ENCODE measurements at places on chromosomes 11 and 22.
A peak's percentile ranks its signal among the peaks of the same experiment; 100 is the strongest.

DNA sequence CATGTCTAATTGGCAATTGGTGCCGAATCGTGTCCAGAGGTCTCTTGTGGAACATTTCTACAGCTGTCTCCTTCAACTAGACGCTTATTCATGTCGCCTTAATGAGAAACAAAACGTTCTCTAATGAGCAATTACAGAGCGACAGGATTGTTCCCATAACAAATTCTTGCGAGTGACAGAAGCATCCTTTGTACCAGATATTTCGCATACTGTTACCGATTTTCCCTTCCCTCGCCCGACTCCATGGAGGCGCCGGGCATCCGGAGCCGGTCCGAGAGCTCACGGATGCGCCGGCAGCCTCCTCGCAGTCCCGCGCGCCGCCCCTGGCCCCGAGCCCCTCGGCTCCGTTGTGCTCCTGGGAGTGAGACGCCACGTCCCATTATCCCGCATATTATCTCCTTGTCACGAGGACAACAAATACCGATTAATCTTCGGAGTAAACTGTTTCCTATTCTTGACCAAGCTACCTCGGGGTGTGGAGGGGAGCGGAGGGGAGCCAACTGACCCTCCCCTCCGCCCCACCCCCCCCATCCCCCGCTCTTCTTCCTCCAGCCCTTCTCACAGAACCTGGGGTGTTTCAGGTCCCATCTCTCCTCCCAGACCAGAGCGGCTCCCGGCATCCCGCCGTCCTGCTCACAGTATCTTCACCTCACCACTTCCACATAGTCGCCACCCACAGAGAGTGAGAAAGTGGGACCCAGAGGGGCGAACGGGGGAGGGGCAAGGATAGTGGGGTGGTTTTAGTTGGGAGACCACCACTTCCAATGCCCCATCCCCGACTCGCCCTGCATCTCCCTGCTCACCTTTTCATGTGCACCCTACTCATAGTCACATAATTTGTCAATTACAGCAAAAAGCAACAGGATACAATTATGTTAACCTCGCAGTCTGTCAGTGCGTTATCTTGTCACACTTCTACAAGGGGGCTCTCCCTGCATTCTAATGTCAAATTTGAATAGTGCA is 11.4 kb downstream of the PAX6 start:
- DNase-seq, result no peak

DNA sequence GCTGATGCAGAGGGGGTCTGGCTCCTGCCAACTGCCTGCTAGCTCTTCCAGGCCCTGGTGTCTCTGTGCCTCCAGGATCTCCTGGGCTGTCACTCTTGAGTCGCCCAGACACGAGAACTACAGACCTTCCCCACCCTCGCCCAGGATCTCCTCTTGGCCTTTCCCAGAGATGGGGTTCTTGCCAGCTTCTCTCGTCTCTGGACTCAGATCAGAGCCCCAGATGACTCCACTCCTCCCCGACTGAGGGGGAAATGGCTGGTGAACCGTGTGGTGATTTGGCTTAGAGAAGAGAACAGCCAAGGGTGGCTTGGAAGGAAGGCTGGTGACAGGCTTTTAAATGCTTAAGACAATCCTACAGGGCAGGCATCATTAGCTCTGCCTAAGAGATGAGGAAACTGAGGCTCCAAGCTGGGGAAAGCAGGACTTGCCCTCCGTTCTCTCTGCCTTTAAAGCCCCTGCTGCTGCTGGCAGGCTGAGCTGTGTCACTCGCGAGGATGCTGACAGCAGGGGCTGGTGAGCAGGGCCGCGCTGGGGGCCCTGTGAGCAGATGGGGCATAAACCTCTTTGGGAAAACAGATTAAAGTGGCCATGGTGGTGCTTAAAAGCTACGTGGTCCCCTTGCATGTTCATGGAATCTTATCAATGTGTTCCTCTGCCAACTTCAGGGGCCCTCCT is 90.3 kb upstream of the THY1 start:
- DNase-seq, result no peak

DNA sequence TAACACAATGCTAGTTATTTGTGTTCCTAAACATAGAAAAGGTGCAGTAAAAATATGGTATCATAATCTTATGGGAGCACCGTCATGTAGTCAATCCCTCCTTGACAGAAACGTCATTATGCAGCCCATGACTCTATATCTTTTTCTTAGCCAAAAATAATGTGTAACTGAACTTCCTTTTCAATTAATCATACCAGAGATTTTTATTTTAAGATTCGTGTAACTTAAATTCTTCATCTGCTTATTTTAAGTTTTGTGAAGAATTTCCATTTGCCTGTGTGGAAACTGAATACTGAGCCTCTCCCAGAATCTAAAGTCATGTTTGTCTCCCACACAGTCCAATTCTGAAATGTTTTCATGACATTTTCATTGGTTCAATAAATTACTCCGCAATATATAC is 699.1 kb downstream of the KCNA4 start:
- no peak for DNase-seq

- no peak for DNase-seq
Observed at GRCh38 chr11:15859411-15859810, 496.9 kb downstream of the SOX6 start.

GRCh38 chr22:40044102-40044869 is 49.5 kb downstream of the FAM83F start:
- DNase-seq, result peak; percentile 99

- DNase-seq, result no peak
Observed at GRCh38 chr11:74442636-74443035, 24.7 kb downstream of the KCNE3 start.

DNA sequence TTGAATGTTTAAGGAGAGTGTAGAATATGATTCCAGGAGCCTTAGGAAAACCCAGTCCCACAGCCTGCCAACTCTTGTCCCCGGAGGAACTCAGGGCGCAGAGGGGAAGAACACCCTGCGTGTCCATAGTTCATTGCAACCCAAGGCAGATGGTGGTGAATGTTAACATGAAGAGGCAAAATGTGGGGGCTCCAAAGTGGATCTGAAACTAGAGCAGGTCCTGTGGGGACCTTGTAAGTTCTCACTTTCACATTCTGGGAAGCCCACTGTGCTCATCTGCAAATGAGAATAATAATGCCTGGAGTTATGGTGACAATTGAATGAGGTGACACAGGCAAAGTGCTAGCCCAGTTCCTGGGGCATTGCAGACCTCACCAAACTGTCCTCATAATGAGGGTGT is 201.1 kb downstream of the DBX1 start:
- DNase-seq, result no peak

- DNase-seq, result no peak
Observed at GRCh38 chr11:125315079-125315740, 150.7 kb downstream of the PKNOX2 start.

DNA sequence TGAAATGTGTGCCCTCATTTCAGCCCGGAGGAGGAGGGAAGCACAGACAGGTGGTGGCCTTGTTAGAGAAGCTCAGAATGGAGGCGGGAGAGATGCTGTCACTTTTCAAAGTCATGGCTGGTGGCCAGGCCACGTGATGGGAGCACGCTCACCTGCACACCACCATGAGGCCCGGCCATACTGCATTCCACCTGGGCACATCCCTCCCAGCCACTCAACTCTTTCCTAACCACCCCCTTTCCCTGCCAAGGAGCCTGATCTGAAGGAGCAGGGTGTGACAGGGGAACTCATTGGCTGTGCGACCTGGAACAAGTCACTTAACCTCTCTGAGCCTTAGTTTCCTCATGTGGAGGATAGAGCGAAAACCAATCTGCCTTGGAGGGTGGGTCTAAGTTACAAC is 364.5 kb downstream of the CTTN start:
- DNase-seq, result no peak

DNA sequence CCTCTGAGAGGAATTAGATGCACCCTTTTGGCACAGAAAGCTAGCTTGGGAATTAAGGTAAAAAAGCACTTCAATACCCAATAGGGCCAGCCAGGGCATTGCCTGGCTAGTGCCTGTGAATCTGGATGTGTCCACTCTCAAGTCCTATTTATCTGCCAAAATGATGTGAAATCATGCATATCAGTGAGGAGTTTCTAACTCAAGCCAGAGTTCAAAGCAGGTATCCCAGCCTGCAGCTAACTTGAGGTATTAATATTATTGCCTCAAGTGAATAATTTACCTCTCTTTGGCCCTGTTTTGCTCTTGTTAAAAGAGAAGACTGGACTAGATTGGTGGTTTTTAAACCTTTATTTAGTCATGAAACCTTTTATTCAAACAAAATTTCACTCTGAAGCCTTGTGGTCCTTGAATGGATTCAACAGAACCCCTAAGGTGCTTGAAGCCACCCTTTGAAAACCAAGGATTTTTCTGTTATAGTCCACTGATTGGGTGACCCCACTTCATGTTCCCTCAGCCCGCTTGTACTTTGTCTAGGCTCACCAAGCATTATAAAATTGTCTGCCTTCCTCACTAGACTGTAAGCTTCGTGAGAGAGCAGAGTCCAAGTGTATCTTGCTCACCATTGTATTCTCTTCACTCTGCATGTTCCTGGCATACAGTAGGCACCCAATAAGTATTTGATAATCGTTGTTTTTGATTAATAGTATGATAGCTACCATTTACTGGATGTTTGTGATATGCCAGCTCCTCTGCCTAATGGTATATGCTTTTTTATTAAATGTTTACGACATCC is 4.5 kb downstream of the RNF121 start:
- no peak for DNase-seq

GRCh38 chr22:32661737-32662586 is 139.5 kb upstream of the TIMP3 start:
- no peak for DNase-seq

GRCh38 chr22:49269371-49269770 is 558.3 kb downstream of the BRD1 start:
- DNase-seq, result no peak

DNA sequence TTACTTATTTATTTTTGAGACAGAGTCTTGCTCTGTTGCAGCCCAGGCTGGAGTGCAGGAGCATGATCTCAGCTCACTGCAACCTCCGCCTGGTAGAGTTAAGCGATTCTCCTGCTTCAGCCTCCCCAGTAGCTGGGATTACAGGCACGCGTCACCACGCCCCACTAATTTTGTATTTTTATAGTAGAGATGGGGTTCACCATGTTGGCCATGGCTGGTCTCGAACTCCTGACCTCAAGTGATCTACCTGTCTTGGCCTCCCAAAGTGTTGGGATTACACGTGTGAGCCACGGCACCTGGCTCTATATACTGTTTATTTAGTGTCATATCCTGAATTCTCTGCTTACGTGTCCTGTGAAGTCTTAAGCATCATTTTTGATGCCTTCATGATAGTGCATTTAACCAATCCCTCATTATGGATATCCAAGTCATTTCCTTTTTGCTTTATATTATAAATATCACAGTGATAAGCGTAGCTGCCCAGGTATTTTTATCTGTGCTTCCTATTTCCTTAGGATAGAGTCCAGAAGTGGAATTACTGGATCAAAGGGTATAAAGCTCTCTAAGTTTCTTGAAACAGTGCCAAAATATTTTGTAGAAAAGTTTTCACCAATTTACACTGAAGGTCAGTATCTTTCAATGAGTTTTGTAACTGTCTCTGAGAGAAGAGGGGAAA is 871 bp upstream of the SIDT2 start:
- DNase-seq, result no peak

DNA sequence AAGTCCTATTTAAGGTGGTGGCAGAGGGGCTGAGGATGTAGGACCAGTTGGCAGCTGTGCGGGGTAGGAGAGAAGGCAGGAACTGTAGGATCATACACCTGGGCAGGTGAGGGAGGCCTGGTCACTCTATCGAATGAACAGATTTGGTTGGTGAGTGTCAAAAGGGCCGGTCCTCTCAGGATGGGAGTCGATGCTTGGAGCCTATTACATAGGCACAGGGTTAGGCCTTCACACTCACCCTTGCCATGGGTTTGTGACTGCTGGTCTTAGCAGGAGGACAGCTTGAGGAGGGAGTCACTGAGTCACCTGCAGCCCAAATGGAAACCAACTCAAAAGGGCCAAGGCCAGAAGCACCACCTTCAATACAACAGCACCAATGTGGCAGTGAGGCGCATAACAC is 80.2 kb upstream of the NARS2 start:
- no peak for DNase-seq

DNA sequence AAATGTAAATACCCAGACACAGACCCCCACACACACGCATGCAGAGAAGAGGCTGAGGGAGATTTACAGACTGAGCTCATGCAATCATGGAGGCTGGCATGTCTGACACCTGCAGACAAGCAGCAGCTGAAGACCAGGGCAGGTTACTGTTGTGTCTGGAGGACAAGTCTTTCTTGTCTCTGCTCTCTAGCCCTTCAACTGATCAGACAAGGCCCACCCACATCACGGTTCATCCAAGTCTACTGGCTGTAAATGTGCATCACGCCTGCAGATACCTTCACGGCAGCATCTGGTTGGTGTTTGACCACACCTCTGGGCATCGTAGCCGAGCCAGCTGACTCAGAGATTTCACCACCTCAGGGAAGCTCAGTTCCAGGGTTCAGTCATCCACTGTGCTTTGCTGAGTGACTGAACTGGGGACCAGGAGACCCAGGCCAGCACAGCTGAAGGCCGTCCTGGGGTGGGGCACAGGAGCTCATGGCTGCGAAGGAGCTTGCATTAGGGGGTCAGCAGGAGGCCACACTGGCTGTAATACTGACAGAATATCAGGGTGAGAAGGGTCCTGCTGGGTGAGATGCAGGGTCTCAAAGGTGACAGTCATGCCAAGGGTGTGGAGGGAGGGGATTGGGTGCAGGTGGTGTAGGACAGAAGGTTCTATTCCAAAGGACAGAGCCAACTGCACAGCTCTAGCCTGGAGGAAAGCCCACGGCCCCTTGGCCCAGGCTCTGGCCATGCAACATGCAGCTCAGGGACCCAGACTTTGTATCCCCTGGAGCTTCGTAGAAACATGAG is 304.9 kb downstream of the BRD1 start:
- DNase-seq, result no peak

DNA sequence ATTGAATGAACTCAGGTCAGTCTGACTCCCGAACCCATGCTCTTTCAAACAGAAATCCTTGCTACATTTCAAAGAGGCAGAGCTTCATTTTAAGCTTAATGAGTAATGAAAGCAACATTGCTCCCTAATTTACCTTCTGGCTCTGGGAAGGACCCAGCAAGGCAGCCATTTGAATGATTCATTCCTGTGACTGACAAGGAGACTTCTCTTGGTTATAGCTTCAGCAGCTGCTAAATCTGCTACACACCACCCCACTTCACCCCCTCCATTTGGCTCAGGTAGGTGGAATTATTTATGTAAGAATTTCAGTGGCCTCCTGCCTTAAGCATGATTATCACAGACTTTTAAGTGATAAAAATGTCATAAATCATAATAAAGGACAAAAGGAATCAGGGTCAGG is 117.7 kb downstream of the KCNC1 start:
- no peak for DNase-seq

GRCh38 chr11:21895686-21896085 is 297.2 kb upstream of the ANO5 start:
- no peak for DNase-seq

Measured in HL-60 (cell line).